ENCODE measurements at places on chromosomes 16 and 17. TPM values are rescaled to one million over a fixed set of nuclear protein-coding genes. Genes with fewer than 3 reads are reported as not detected.

Gene NGFR
- 1.8 TPM for total RNA-seq

Gene KCNH6
- not detected for total RNA-seq

Gene PRCD
- 34.4 TPM for total RNA-seq

Gene CD300H
- not detected for total RNA-seq

Gene TSPOAP1
- total RNA-seq: 30.7 TPM

Gene ZNF624
- total RNA-seq: 13.5 TPM

Gene ZNF594
- total RNA-seq: 38.9 TPM

Gene FOXL1
- total RNA-seq: not detected

Gene RFFL
- total RNA-seq: 36.9 TPM

Gene SLC47A1
- not detected for total RNA-seq

Gene KRTAP2-2
- total RNA-seq: not detected

Gene ABCC11
- total RNA-seq: not detected

Gene CAMTA2
- total RNA-seq: 57.6 TPM

Gene HOXB8
- not detected for total RNA-seq

Gene C16orf82
- not detected for total RNA-seq

Gene PLCG2
- total RNA-seq: 812 TPM

Gene ASGR2
- not detected for total RNA-seq

DNA sequence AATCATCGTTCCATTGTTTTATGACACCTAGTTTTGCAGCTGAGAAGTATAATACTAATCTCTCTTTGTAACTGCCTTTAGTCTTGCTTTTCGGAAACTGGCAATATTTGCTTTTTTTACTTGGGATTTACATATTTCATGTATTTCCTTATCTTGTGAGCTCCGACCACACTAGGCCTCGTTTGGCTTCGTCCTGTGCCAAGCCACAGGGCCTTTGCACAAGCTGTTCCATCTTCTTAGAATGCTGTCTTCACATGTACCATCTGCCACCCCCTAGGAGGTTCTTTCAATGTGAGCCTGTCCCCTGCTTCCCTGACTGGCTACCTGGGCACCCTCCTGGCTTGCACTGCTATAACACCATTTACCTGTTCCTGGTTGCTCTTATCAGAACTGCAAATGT lies 77.2 kb downstream of the SHISA6 start:
- H3K27ac ChIP-seq: no peak overlapping the region
- no peaks in the 10 kb centered on the region for H3K27me3 ChIP-seq
- no peaks in the 10 kb centered on the region for H3K4me1 ChIP-seq
- H3K36me3 ChIP-seq: no peaks in the 10 kb centered on the region
- no peak overlapping the region for H3K4me3 ChIP-seq

GRCh38 chr16:87391324-87391949 lies 699 bp upstream of the MAP1LC3B start:
- no peaks in the 10 kb centered on the region for H3K36me3 ChIP-seq
- peaks cover 57% of the 10 kb centered on the region for H3K4me1 ChIP-seq
- H3K27ac ChIP-seq: peak overlapping the region; percentile 95
- H3K4me3 ChIP-seq: peak overlapping the region; percentile 68
- H3K27me3 ChIP-seq: no peaks in the 10 kb centered on the region

- H3K4me3 ChIP-seq: no peak overlapping the region
- H3K4me1 ChIP-seq: peaks cover 6% of the 10 kb centered on the region
- DNase-seq: no peak
- H3K36me3 ChIP-seq: peaks cover 2% of the 10 kb centered on the region
- no peaks in the 10 kb centered on the region for H3K27me3 ChIP-seq
- H3K27ac ChIP-seq: no peak overlapping the region
Observed at GRCh38 chr17:77499699-77500435, 359.1 kb downstream of the SEC14L1 start.

GRCh38 chr17:6599364-6599763 lies 41.1 kb downstream of the KIAA0753 start:
- DNase-seq: peak; percentile 55
- H3K27ac ChIP-seq: no peak overlapping the region
- peaks cover 29% of the 10 kb centered on the region for H3K36me3 ChIP-seq
- no peak overlapping the region for H3K4me3 ChIP-seq

DNA sequence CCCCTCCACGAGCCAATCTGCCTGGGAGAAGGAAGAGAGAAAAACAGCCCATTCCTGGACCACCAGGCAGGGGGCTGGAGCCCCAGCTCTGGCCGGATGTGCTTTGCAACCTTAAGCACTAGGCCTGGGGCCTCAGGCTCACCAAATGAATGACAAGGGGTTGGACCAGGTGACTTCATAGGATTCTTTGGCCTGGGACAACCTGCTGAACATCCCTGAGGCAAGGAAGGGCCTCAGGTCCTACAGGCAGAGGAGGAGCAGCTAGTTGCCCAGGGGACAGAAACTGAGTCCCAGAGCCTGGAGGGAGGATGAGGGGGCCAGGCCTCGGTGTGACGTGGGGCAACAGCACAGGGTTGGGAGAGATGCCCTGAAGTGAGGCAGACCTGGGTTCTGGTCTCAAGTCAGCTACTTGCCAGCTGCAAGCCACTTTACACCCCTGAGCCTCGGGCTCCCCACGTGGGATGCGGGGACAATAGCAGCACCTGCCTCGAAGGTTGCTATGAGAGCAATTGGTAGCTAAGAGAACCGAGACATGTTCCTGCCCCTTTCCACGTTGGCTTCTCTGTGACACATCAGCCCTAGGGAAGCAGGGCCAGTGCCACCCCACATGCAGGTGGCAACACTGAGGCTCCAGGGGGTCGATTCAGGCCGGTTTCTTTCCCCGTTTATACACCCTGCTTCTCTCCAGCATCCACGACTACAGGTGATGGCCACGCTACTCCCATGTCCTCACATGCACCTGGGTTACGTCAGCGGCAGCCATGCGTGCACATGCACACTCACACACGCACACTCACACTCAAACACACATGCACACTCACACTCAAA lies 42.6 kb downstream of the CFAP20 start:
- no peak overlapping the region for H3K27ac ChIP-seq
- DNase-seq: no peak
- H3K27me3 ChIP-seq: no peaks in the 10 kb centered on the region
- H3K4me1 ChIP-seq: no peaks in the 10 kb centered on the region
- H3K4me3 ChIP-seq: no peak overlapping the region

DNA sequence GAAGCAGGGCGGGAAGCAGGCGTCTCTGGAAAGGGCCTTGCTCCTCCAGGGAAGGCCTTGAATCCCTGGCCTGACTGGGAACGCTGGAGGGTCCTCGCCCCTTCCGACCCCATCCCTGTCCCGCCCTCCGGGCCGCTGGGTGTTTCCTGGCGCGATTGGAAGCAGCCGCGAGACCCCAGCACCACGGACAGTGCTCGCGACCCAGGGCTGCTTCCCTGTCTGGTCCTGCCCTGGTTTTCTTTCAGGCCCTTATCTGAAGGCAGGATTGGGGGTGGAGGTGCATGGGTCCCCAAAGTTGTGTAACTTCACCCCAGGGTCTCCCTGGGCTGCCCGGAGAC lies 2.1 kb downstream of the MGAT5B start:
- H3K27me3 ChIP-seq: peaks cover 25% of the 10 kb centered on the region
- no peak overlapping the region for H3K27ac ChIP-seq
- DNase-seq: no peak
- no peaks in the 10 kb centered on the region for H3K36me3 ChIP-seq

GRCh38 chr16:19851476-19851875 lies 33.2 kb downstream of the GPRC5B start:
- DNase-seq: no peak
- H3K27me3 ChIP-seq: no peaks in the 10 kb centered on the region
- no peak overlapping the region for H3K27ac ChIP-seq
- no peak overlapping the region for H3K4me3 ChIP-seq
- no peaks in the 10 kb centered on the region for H3K36me3 ChIP-seq
- H3K4me1 ChIP-seq: no peaks in the 10 kb centered on the region

DNA sequence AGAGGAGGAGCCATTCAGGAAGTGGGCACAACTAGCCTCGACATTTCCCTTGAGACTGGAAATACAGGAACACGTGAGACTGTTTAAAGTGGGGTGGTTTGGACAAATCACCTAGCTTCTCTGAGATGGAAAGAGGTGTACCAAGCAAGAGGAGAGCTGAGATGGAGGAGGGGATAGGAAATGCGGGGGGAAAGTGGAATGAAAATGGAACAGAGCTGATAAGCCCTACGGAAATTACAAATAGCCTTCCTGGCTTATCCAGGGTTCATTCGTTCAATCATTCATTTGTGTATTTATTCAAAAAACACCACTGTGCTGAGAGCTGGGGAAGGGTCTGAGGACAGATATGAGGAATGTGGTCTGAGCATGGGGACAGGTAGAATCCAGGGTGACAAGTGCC lies 64.1 kb downstream of the ASIC2 start:
- DNase-seq: no peak
- H3K4me3 ChIP-seq: no peak overlapping the region
- H3K36me3 ChIP-seq: no peaks in the 10 kb centered on the region

DNA sequence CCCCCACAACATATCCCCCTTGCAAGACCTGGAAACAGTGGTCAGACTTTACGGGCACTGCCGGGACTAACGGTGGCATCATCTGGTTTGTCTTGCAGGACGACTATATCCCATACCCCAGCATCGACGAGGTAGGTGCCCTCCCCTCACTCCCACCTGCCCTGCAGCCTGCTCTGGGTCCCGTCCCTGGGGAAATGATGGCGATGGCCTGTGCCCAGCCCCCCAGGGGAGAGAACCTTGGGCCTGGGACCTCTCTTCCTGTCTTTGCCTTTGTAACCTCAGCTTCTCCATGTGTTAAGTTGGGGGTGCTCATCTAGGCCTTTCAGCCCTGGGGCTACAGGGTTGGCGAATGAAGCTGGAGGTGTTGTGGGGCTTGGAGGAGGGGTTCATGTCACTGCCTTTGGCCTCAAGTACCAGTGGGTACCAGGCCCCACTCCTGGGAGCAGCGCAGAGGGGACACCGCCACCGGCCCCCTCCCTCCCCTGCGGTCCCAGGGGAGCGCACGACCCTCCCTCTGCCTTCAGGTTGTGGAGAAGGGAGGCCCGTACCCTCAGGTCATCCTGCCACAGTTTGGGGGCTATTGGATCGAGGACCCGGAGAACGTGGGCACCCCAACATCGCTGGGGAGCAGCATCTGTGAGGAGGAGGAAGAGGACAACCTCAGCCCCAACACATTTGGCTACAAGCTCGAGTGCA lies 99.9 kb downstream of the OR1D5 start:
- no peak for DNase-seq
- H3K27ac ChIP-seq: no peak overlapping the region
- H3K4me3 ChIP-seq: no peak overlapping the region
- peaks cover 1% of the 10 kb centered on the region for H3K36me3 ChIP-seq
- no peaks in the 10 kb centered on the region for H3K27me3 ChIP-seq

- no peaks in the 10 kb centered on the region for H3K27me3 ChIP-seq
- no peak overlapping the region for H3K4me3 ChIP-seq
- peaks cover 2% of the 10 kb centered on the region for H3K36me3 ChIP-seq
- no peak for DNase-seq
- peaks cover 14% of the 10 kb centered on the region for H3K4me1 ChIP-seq
Observed at GRCh38 chr17:2076087-2076984, 21.4 kb downstream of the HIC1 start.

DNA sequence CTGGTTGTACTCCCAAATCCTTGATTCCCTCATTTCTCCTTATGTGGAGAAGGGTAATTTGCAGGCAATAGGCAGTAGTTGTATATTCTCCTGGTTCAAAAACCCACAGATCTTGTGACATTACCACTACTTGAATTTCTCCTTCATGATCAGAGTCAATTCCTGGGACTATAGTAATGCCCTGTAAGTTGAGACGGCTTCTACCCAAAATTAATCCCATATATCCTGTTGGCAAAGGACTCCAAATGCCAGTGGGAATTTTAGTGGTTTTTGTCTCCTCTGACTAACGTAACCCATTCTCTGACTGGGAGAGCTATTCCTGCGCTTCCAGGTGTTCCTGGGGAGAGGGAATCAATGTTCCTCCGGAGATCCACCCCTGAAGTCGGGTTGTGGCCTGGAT lies 11.6 kb upstream of the ZNF689 start:
- no peaks in the 10 kb centered on the region for H3K27me3 ChIP-seq
- no peak overlapping the region for H3K4me3 ChIP-seq
- H3K36me3 ChIP-seq: no peaks in the 10 kb centered on the region
- no peak overlapping the region for H3K27ac ChIP-seq
- no peak for DNase-seq

- no peaks in the 10 kb centered on the region for H3K27me3 ChIP-seq
- no peak overlapping the region for H3K4me3 ChIP-seq
- H3K36me3 ChIP-seq: no peaks in the 10 kb centered on the region
- no peak overlapping the region for H3K27ac ChIP-seq
- DNase-seq: no peak
Observed at GRCh38 chr16:62954144-62955032, 918.1 kb upstream of the CDH8 start.

- no peak overlapping the region for H3K27ac ChIP-seq
- no peak for DNase-seq
- H3K27me3 ChIP-seq: peaks cover 10% of the 10 kb centered on the region
- H3K36me3 ChIP-seq: no peaks in the 10 kb centered on the region
Observed at GRCh38 chr17:19629449-19629848, 19.1 kb upstream of the ALDH3A2 start.

DNA sequence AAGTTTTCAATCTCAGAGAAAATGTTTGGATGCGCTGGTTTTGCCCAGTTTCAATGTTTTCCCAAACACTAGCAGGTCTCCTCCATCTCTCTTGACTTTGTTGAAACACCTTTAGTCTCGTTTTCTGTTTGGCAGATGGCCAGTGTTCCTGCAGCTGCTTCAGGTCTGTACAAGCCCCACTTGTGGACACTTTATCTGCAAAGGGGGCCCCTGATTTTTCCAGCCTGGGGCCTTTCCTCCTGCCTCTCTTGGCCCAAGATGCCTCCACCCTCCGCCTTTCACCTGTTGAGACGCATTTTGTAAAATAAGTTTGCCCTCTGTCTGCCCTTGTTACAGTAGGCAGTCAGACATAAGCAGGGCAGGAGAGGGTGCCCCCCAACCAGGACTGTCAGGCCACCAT lies 21.8 kb upstream of the PRM1 start:
- no peak for DNase-seq
- H3K4me1 ChIP-seq: peaks cover 55% of the 10 kb centered on the region
- H3K36me3 ChIP-seq: no peaks in the 10 kb centered on the region
- no peaks in the 10 kb centered on the region for H3K27me3 ChIP-seq

DNA sequence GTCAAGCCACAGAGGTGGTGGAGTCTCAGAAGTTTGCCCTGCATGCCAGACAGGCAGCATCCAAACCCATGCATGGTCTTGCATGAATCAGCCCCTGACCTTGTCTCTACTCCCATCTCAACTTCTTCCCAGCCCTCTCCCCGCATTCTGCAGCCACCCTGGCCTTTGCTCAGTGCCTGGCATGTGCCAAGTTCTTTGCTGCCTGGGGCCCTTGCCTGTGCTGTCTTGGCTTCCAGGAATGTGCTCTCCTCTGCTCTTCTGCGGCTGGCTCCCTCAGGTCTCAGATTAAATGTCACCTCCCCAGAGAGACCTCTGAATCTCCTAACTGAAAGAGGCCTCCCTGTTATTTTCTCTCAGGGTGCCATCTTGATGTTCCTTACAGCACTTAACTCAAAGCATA lies 17.6 kb downstream of the DRC3 start:
- no peak overlapping the region for H3K27ac ChIP-seq
- H3K27me3 ChIP-seq: no peaks in the 10 kb centered on the region
- no peaks in the 10 kb centered on the region for H3K36me3 ChIP-seq
- no peak overlapping the region for H3K4me3 ChIP-seq
- no peaks in the 10 kb centered on the region for H3K4me1 ChIP-seq

All from B cell (primary cell).